ENCODE measurements at places on chromosomes 3 and 15.
A peak's percentile ranks its signal among the peaks of the same experiment; 100 is the strongest.

DNA sequence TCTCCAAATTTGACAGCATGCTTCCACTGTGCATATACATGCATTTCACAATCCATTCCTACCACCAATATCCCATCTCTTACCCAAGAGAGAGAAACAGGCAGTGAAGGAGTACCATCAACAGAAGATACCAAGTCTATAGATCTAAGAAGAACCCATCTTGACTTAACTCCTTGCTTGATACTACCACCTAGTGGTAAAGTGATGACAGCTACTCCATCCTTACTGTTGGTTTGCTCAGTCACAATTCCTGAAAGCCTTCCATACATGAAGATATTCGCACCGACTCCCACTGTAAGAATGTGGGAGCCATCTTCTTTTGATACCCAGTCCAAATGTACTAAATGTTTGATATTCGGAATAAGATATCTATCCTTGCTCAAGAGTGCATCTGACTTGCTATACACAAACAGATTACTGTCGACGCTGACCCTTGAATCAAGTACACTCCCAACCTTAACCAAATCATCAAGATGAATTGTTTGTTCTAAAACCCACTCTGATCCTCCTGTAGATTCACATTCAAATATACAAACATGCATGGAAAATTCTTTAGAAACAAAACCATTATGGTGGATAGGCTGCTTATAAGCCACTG lies 123.1 kb downstream of the DMXL2 start:
- DNase-seq = no peak

DNA sequence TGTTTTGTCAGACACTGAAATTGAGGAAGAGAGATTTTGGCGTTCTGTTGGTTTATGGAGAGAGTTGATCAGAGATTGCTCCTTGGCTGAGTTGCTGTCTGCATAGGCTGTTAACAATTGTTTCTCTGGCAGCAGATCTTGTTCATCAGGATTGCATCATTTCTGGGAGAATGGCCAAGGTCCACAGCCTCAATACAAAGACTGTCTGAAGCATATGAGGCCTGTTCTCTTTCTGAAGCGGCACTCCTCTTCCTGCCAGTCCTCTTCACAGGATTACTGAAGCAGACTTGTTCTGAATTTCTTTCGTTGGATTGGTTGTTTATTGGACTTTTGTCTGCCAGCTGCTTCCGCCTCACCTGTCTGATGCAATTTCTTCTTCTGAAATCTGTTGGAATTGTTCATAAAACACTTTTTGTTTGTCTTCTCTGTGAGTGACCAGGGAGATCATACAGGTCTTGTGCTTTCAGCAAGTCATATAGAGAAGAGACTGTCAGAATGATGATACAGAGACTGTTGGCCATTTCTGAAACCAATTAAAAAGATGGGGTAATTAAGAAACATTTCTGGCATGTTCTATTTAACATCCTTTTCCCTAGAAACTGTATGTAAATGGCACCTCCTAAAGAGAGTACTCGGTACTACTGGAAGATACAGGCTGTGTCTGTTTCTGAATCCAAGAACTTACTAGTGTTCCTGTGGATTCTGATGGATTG lies 25.5 kb downstream of the SETD5 start:
- DNase-seq = no peak

GRCh38 chr15:94845390-94845716 lies 614.0 kb downstream of the MCTP2 start:
- no peak for DNase-seq

DNA sequence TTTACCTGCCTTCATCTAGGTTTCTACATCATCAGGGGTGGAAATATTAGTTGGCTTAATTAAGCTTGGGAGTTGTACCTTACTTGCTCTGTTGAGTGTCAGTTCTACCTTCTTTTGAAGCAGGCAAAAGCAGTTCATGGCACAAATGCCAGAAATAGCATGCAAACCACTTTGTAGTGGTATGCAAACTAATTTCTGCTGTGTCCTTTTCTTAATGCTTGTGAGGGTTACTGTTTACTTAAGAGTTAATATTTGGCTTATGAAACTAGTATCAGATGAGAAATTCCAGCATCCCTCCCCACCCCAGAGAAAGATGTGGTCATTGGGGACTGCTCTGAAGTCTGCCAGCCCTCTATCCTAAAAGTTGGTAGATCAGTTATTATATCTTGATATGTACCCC lies 7.1 kb downstream of the ATP2C1 start:
- no peak for DNase-seq

GRCh38 chr15:72341361-72341760 lies 21.4 kb upstream of the CELF6 start:
- DNase-seq = no peak

DNA sequence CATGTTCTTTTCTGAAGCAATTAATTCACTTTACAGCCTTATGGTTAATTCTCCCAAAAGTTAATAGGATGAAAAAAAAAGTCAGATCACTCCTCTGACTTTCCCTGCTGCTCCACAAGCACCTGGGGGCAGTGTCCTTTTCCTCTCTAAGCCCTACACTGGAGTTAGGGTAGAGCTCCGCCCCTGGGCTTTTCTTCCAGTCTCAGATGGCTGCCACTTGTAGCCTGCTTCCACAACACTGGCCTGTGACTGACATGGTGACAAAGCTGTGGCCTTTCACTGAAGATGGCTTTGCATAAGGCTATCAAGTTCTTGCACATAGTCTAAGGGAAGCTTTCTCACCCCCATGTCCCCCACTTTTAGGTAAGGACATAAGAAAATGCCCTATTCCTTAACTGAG lies 1.3 kb upstream of the MON1A start:
- no peak for DNase-seq

- no peak for DNase-seq
These were observed 10.9 kb upstream of the SEC61A1 start for GRCh38 chr3:128041344-128041743.

GRCh38 chr15:56468401-56468800 lies 3.5 kb upstream of the MNS1 start:
- DNase-seq = peak; percentile 49

DNA sequence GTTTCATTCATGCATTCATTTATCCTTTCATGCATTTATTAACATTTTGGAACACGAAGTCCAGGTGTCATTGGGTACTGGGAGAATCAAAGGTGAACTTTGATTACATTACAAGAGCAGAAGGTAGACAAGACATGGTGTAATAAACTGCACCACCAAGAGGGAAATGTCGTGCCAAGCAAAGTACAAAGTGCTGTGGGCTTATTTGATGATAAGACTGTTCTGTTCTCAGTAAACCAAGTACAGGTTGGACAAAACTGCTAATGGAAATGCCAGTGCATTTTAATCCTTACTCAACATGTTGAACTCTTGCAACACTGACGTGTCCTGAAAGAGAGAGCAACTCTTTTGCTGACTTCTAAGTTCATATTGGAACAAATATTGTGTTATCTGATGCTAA lies 69.4 kb downstream of the MME start:
- DNase-seq = no peak

DNA sequence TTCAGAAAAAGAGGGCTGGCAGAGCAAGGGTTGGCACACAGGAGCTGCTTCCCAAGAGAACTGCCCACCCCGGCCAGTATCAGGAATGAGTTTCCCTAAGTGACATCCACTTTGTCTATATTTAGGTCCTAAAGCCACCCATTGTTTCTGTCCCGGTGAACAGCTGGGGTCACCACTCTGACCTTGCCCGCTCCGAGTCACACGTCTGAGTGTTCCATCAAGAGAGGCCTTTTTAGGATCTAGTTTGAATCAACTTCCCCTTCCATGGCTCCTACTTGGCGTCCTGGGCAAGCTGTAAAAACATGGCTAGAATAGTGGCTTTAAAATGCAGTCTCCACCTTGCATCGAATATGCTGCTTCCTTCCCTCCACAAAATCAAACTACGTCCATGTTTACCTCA lies 109.6 kb upstream of the ARHGEF3 start:
- no peak for DNase-seq

GRCh38 chr3:40504636-40505430 lies 1.0 kb upstream of the ZNF620 start:
- DNase-seq = no peak

GRCh38 chr3:87298111-87298718 lies 21.8 kb upstream of the POU1F1 start:
- no peak for DNase-seq

GRCh38 chr3:184377882-184378445 lies at the start of gene THPO:
TSS of gene THPO (minus strand) at chr3:184378207. CDS start at chr3:184376259, 1,948 bp downstream.
- DNase-seq = no peak

DNA sequence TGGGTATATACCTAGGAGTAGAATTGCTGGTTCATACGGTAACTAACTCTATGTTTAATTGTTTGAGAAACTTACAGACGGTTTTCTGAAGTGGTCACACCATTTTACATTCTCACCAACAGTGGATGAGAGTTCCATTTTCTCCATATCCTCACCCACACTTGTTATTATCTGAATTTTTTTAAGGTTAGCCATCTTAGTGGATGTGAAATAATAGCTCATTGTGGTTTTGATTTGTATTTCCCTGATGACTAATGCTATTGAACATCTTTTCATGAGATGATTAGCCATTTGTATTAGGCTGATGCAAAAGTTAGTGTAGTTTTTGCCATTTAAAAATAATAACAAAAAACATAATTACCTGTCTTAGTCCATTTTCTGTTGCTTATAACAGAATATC lies 18.6 kb downstream of the CSTA start:
- DNase-seq = no peak

DNA sequence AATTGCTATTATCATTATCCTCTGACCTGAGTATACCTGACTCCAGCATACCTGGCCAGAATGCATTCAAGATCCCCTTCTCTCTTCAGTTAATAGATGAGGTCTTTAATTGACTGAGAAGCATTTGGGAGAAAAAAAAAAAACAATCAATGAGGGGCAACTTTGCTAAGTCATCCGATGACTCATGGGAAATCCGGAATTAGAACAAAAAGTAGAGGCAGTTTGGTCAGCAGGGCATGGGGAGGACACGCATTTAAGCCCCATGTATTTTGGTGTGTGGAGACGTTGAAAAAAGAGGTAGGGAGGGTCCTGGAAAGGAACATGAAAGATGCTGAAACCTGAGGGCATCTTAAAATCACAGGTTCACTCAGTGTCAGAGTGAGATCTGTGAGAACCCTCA lies 256.2 kb downstream of the RORA start:
- no peak for DNase-seq

DNA sequence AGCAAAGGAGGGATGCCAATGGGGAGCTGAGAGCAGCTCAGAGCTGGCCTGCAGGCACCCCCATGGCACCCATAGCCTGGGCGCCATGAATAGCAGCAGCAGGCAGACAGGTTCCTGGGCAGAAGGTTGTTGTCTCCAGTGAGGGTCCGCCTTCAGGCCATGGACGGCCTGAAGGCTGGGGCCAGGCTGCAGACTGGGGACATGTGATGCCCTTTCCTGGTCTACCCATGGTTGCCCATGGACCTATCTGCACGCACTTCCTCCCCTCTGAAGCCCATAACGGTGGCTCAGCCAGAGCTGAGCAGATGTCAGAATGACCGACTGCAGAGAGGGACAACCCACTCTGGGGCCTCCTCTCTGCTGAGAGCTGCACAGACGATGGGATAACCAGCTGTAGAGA lies 256.8 kb downstream of the PLOD2 start:
- no peak for DNase-seq

DNA sequence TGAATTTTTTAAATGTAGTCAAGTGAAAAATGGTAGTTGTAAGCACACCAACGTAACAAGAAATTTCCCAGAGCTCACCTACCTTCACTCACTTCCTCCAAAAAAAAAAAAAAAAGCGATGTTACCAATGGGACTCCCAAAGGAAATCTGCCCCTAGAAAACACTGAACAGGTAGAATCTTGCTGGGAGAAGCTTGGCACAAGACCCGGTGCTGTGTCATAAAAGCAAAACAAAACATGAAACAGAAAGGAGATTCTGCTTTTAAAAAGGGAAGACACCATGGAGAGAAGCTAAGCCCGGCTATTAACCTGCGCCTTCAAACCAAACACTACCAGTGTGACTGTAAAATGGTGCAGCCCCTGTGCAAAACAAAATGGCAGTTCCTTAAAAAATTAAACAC lies 40.5 kb downstream of the PGPEP1L start:
- no peak for DNase-seq

DNA sequence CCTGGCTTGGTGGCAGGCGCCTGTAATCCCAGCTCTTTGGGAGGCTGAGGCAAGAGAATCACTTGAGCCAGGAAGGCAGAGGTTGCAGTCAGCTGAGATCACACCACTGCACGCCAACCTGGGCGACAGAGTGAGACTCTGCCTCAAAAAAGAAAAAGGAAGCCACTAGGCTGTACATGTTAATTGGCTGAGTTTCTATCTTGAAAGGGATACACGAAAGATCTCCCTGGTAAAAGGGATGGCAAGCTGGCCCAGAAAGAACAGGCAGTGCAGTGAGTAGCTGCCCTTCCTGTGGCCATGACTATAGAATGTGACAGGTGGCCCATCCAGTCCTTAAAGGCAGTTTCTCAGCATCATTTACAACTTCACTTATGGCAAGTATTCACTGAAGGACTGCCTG lies 12.3 kb downstream of the LRIG1 start:
- no peak for DNase-seq

DNA sequence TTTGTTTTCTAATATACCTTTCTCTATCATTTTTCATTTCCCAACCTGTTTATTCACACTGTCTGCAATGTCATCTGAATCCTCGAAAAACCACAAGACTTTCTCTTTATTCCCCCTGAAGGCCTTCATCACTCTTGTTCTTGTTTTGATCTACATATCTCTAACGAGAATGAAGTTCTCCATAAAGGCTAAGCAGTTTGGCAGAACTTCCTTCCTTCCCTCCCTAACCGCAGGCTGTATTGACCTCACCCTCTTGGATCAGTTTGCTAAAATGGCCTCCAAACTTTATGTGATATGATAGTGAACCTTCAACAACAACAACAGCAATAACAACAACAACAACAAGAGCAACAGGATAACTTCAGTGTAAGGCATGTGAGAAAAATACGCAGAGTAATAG lies 392.8 kb downstream of the TIGIT start:
- no peak for DNase-seq

- no peak for DNase-seq
These were observed 1013.3 kb upstream of the SEMA6D start for GRCh38 chr15:46703871-46704637.

DNA sequence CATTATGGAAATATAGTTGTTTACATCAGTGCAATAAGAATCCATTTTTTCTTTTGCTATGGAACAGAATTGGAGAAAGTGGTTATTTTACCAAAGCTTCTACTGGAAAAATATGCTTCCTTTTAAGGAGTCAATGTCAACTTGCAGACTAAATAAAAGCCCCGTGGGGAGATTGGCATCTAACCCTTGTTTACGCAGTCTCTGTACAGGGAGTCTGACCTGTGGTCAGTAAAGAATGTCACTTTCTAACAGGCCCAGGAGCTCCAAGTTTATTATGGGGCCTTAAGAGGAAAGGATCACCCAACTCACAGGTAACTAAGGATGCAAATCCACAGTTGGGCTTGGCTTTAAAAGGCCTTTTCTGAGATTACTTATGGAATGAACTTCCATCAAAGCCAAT lies 1751.2 kb downstream of the SI start:
- DNase-seq = no peak
